ENCODE measurements at places on chromosomes 1 and 21. TPM values are rescaled to one million over a fixed set of nuclear protein-coding genes. Genes with fewer than 3 reads are reported as not detected.

- H3K4me1 ChIP-seq = no peaks in the 10 kb centered on the region
- no peak overlapping the region for H3K27ac ChIP-seq
- H3K36me3 ChIP-seq = no peaks in the 10 kb centered on the region
- no peak for DNase-seq
- H3K27me3 ChIP-seq = no peaks in the 10 kb centered on the region
Measured at GRCh38 chr1:82330330-82330729, 529.6 kb downstream of the ADGRL2 start.

GRCh38 chr1:9758559-9759121 lies 65.1 kb downstream of the CLSTN1 start:
- no peak overlapping the region for H3K27ac ChIP-seq
- H3K4me3 ChIP-seq = no peak overlapping the region
- H3K36me3 ChIP-seq = no peaks in the 10 kb centered on the region
- no peak for DNase-seq
- peaks cover 9% of the 10 kb centered on the region for H3K4me1 ChIP-seq

- H3K27me3 ChIP-seq = no peaks in the 10 kb centered on the region
- H3K4me3 ChIP-seq = no peak overlapping the region
- H3K4me1 ChIP-seq = peaks cover 17% of the 10 kb centered on the region
- no peak overlapping the region for H3K27ac ChIP-seq
- DNase-seq = no peak
- no peaks in the 10 kb centered on the region for H3K36me3 ChIP-seq
Measured at GRCh38 chr1:59136541-59137275, 160.2 kb upstream of the FGGY start.

- no peaks in the 10 kb centered on the region for H3K36me3 ChIP-seq
- no peak overlapping the region for H3K4me3 ChIP-seq
- no peak for DNase-seq
- no peaks in the 10 kb centered on the region for H3K27me3 ChIP-seq
Measured at GRCh38 chr1:47574451-47575165, 136.8 kb downstream of the FOXD2 start.

DNA sequence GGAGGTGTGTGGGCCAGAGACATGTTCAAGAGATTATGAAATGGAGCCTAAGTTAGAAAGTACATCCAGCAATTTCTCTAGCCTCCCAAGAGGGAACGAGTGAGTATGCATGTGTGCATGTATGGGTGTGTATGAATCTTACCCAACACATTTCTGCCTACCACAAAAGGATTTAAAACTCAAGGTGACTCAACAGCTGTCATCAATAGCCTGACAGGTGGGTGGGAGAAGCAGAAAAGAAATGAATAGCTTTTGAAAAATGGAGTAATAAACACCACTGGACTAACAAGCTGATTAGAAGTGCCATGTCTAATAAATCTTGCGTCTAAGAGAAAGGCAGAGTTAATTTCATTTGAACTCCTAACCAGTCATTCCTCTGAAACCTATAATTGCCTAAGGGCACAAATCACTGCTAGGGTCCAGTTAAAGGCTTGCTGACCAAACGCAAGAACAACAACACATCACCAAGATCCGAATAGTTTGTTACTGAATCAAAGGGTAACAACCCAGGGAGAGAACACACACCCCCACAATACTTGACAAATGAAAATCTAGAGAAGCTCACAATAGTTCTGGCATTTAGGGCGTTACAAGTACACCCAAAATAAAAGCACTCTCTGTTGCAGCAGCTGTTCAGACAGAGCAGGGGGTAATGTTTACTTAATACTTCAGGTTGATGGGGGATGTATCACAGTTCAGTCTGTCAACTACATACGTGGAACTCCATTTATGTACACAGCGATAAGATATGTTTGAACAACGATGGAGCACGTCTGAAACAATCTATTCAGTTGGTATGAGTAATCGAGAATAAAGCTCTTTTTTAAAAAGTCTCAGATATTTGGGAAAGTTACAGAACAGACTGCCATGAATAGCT lies 1.4 kb downstream of the KIAA0319L start:
- H3K27ac ChIP-seq = no peak overlapping the region
- no peaks in the 10 kb centered on the region for H3K27me3 ChIP-seq
- no peaks in the 10 kb centered on the region for H3K36me3 ChIP-seq

DNA sequence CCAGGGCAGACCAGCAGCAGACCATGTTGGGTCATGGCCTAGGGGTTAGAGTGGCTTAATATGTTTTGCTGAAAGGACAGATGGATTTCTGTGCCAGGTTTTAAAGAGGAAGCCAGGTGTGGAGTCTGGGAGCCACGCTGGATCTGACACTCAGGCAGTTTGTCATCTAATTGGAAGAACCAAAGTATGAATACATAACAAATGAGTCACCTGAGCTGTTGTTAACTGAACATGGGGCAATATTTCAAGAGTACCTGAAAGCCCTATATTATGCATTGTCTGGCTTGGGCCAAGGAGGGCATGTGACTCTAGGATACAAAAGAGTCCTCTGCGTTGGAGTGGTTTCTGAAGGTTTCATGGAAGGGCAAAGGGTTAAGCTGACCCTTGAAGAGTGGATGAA lies 70.6 kb downstream of the LMO4 start:
- no peaks in the 10 kb centered on the region for H3K4me1 ChIP-seq
- no peak overlapping the region for H3K4me3 ChIP-seq
- no peak for DNase-seq

DNA sequence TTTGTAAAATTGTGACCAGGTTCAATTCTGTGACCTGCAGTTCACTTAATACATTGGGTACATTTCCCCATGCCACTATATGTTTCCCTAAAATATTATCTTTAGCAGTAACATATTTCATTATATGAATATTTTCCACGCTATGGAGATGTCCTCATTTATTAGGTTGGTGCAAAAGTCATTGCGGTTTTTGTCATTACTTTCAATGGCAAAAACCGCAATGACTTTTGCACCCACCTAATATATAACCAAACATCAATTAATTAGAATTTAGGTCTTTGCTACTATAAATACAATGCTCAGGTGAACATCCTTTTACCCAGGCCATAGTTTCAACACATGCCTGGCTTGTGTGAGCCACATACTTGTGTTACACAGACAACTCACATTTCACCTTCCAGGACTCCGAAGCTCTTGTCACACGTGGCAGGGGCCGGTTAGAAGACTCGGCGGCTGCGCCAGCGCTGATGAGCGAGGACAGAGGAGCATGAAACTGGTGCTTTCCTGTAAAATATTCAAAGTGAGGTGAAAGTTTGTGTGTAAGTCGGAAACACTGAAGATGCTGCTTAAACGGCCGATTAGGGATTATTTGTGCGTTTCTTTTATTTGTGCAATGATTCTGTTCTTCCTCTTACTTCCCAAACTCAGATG lies 215.5 kb downstream of the KIF26B start:
- H3K27me3 ChIP-seq = no peaks in the 10 kb centered on the region
- no peak for DNase-seq
- no peaks in the 10 kb centered on the region for H3K4me1 ChIP-seq

DNA sequence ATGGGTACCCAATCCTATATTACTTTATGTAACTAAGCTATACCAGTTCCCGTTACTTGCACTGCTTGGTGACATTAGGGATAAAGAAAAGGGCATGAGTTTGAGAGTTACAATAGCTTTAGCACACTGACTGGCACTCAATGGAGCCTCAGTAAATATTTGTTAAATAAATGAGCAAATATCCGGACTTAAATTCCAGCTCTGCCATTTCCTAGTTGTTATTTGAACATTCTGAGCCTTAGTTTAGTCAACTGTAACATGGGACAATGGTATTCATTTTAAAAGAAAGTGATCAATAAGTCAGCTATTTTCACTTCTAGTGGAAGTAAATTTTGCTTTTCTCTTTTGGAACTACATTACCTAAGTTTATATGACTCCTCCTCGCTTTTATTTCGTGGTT lies 198.7 kb downstream of the ZC3H11B start:
- no peak overlapping the region for H3K4me3 ChIP-seq
- no peaks in the 10 kb centered on the region for H3K4me1 ChIP-seq
- DNase-seq = no peak
- no peaks in the 10 kb centered on the region for H3K27me3 ChIP-seq
- H3K27ac ChIP-seq = no peak overlapping the region

DNA sequence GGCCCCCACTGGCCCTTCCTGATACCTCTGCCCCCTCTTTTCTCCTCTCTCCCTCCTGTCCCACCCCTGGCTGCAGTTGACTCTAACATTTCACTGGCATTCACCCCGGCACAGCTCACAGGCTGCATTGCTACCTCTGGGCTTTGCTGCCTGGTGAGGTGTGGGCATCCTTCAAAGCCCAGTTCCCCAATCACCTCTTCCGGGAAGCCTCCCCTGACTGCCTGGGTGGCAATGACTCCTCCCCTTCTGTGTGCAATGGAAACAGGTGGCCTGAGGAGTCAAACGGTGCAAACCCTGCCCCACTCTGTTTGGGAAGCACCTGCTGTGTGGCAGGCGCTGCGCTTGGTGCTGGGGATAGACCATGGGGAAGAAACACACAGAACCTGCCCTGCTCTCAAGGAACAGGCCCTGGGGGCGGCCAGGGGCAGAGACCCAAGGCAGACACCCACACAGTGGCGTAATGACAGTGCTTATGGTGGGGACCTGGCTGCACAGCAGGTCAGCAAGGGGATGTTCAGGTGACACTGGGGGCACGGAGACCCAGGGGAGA lies 39.3 kb upstream of the POFUT2 start:
- H3K4me3 ChIP-seq = no peak overlapping the region
- no peak overlapping the region for H3K27ac ChIP-seq
- no peak for DNase-seq
- H3K27me3 ChIP-seq = no peaks in the 10 kb centered on the region
- no peaks in the 10 kb centered on the region for H3K36me3 ChIP-seq

DNA sequence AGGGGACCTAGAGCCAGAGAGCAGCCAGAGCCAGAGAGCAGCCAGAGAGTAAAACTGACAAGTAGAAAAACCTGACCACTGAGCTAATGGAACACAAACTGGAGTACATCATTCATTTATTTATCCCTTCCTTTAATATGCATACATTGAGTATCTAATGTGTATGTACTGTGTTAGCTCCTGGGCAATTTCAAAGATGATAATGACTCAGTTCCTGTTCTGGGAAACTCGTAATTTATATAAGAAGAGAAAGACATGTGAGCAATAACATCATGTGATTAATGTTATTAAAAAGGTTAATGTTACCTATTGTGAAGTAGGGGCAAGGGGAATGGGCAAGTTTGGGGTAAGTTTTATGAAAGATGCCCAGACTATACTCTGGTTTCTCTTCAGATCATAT lies 199.9 kb downstream of the TNR start:
- no peaks in the 10 kb centered on the region for H3K27me3 ChIP-seq
- DNase-seq = peak; percentile 78
- H3K4me3 ChIP-seq = no peak overlapping the region
- peaks cover 26% of the 10 kb centered on the region for H3K4me1 ChIP-seq
- H3K36me3 ChIP-seq = no peaks in the 10 kb centered on the region
- peak overlapping the region; percentile 85 for H3K27ac ChIP-seq

DNA sequence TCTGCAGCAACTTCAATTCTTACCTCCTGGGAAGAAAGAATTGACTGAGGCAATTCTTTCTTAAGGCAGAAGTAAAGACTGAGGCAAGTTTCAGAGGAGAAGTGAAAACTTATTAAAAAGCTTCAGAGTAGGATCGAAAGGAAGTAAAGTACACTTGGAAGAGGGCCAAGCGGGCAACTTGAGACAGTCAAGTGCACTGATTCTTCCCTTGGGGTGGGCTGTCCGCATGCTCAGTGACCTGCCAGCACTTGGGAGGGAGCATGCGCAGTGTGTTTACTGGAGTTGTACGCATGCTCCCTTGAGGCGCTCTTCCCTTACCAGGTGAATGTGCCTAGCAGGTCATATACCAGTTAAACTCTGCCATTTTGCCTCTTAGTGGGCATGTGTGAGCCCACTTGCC lies 55.3 kb upstream of the NBPF3 start:
- no peaks in the 10 kb centered on the region for H3K36me3 ChIP-seq
- no peak overlapping the region for H3K4me3 ChIP-seq
- peaks cover 21% of the 10 kb centered on the region for H3K27me3 ChIP-seq
- DNase-seq = no peak

DNA sequence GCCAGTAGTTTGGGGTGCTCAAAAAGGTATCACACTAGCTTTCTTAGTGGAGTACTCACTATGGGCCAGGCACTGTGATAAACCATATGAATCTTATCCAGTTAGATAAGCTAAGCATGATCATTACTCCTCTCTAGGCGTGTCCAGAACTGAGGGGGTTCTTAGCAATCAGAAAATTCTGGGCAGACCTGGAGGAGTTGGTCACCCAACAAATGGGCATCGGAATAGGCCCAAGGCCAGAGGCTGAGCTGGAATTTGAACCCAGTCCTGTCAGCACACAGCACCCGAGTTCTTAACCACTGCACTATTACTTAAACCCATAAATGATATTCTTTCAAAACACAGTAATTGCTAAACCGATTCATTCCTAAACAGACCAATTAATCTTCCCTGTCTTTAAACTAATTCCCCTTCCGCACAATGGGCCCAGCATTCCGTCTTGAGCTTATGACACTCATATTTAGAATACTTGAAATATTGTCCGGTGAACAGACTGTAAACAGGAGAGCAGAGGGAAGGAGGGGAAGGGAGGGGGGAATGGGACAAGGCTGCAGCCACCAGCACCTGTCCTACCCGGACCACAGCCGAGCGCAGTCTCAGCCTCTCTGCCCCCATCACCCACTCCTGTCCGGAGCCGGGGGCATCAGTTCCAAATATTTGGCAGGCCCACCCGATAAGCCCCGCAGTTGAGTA lies 113.0 kb upstream of the GADD45A start:
- no peak for DNase-seq
- H3K27me3 ChIP-seq = no peaks in the 10 kb centered on the region
- H3K4me1 ChIP-seq = peaks cover 5% of the 10 kb centered on the region

GRCh38 chr1:192311281-192311680 lies 5.5 kb upstream of the RGS21 start:
- H3K27me3 ChIP-seq = no peaks in the 10 kb centered on the region
- H3K27ac ChIP-seq = no peak overlapping the region
- no peak overlapping the region for H3K4me3 ChIP-seq
- H3K36me3 ChIP-seq = no peaks in the 10 kb centered on the region
- peak; percentile 84 for DNase-seq
- H3K4me1 ChIP-seq = no peaks in the 10 kb centered on the region

DNA sequence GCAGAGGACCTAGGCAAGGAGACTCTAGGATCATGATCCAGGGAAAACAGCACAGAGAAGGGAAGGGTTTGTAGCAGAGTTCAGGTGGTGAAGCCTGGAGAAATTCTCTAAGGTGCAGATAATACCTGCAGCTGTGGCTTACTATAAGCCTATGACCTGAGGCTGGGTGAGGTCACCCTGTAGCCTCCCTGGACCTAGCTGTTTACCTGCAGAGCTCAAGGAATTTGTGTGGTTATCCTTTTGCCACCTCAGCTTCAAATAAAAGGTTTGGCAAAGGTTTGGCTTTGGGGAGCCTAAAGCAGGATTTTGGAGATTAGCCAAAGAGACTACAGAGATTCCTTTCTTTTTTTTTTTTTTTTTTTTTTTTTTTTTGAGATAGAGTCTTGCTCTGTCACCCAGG lies 79.5 kb upstream of the ZNF648 start:
- no peaks in the 10 kb centered on the region for H3K36me3 ChIP-seq
- H3K27ac ChIP-seq = no peak overlapping the region
- no peak for DNase-seq
- no peaks in the 10 kb centered on the region for H3K27me3 ChIP-seq
- H3K4me1 ChIP-seq = no peaks in the 10 kb centered on the region

Gene FOXO6
- total RNA-seq = 0.38 TPM

Gene PRAMEF17
- not detected for total RNA-seq

Gene TMEM52
- 1.6 TPM for total RNA-seq

Gene OR2L2
- not detected for total RNA-seq

Gene PGBD5
- not detected for total RNA-seq

Data from endothelial cell of umbilical vein (primary cell).